ENCODE measurements at places on chromosomes 2 and 18. TPM values are rescaled to one million over a fixed set of nuclear protein-coding genes. Genes with fewer than 3 reads are reported as not detected.

Gene VIT
- not detected for total RNA-seq

Gene CD302
- 5.0 TPM for total RNA-seq

Gene XIRP2
- total RNA-seq, result 0.17 TPM

Gene REG3A
- total RNA-seq, result not detected

Gene DNAJC5G
- not detected for total RNA-seq

Gene GBX2
- not detected for total RNA-seq

Gene TMEM178A
- total RNA-seq, result 0.84 TPM

Gene MARCHF4
- total RNA-seq, result 1.2 TPM

Gene CFAP221
- total RNA-seq, result not detected

Gene LHCGR
- total RNA-seq, result not detected

Gene CFAP210
- not detected for total RNA-seq

Gene KIF5C
- 0.45 TPM for total RNA-seq

Gene PSTPIP2
- 7.1 TPM for total RNA-seq

Gene FLACC1
- total RNA-seq, result not detected

Gene RAB17
- total RNA-seq, result under 0.01 TPM

Gene FOXD4L1
- not detected for total RNA-seq

Gene AGAP1
- 4.6 TPM for total RNA-seq

Gene PPP4R1
- 53.6 TPM for total RNA-seq

Gene DUSP2
- total RNA-seq, result 1.2 TPM

Gene ARHGEF4
- 1.6 TPM for total RNA-seq

Gene SERPINB2
- total RNA-seq, result 5.2 TPM

Gene NETO1
- 0.74 TPM for total RNA-seq

Gene SFT2D3
- total RNA-seq, result 3.7 TPM

Gene RAMP1
- total RNA-seq, result 23.4 TPM

Gene EPB41L3
- total RNA-seq, result 36.8 TPM

Gene REG3G
- not detected for total RNA-seq

Gene SERPINB4
- not detected for total RNA-seq

Gene GCKR
- 0.34 TPM for total RNA-seq

Gene CEP68
- 6.2 TPM for total RNA-seq

Gene VAMP8
- total RNA-seq, result 2.5 TPM

Gene ABCG8
- not detected for total RNA-seq

Gene SPC25
- total RNA-seq, result 12.9 TPM

Gene CRYBA2
- total RNA-seq, result not detected

Gene RESP18
- not detected for total RNA-seq

Gene ACSL3
- total RNA-seq, result 189 TPM

Gene PTMA
- 1,171 TPM for total RNA-seq

Gene ALPP
- total RNA-seq, result not detected

Measured in bronchus fibroblast of lung (primary cell).